Left colon (tissue), 2 donors: ENCODE measurements at places on chromosomes 11 and 22. TPM values are rescaled to one million over a fixed set of nuclear protein-coding genes. Genes with fewer than 3 reads are reported as not detected.

Gene OR51B5
- not detected for total RNA-seq

Gene IL18
- total RNA-seq = 74.7 TPM

Gene C11orf52
- 8.5 TPM for total RNA-seq

Gene OOSP1
- total RNA-seq = not detected

Gene UPK3A
- total RNA-seq = not detected

Gene APOL4
- 0.95 TPM for total RNA-seq

Gene KRTAP5-7
- total RNA-seq = 0.73 TPM

Gene NXPE2
- 28.1 TPM for total RNA-seq

Gene TRIM22
- 25.2 TPM for total RNA-seq

Gene PAK1
- total RNA-seq = 124 TPM
